AG08395 (cell line): ENCODE measurements at places on chromosomes 12 and 14.

DNA sequence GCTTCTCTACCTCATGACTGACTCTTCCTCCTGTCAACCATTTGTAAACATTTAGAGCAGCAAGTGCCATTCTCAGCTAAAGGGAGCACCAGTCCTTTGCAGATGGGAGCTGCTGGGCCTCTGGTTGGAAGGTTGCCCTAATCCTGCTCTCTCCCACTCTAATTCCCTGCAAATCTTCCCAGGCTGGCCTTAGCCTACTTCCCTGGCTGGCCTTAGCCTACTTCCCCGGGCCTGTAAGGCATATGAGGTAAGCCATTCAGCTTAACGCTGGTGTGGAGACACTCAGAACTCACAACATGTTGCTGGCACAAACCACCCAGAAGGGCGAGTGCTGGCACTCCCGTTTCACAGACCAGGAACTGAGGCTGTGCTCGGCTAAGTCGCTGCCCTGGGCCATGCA lies 69.0 kb downstream of the CPSF2 start:
- DNase-seq = no peak

DNA sequence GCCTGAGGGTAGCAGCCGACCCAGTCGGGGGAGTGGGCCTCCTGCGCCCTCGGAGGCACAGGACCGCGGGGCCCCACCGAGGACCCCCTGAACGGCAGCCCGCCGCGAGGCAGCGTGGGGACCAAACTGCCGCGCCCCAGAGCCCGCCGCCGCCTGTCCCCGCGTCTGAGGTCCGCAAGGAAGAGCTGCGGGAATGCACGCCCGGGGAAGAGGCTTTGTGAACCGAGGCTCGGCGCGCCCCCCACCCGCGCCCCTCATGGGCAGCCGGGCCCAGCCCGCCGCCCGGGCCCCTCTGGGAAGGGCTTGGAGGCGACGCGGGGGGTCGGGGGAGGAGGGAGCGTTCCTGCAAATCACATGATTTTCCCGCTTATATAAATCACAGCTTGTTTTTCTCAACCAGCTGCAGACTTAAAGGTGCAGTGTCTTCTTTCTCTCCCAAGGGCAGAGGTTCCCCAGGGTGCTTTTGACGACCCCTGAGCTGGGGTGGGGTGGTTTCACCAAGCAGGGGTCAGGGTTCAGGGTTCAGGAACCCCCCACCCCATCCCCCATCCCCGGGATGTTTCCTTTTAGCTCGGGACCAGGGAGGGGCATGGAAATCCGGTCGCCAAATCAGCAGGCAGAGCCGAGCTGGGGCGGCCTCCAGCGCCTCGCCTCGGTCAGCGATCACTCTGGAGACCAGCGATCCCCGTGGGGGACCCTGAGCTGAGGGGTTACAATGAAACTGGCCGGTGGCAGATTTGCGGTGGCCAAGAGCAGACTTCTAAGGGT lies 44.7 kb upstream of the ATP23 start:
- DNase-seq = peak; percentile 67

DNA sequence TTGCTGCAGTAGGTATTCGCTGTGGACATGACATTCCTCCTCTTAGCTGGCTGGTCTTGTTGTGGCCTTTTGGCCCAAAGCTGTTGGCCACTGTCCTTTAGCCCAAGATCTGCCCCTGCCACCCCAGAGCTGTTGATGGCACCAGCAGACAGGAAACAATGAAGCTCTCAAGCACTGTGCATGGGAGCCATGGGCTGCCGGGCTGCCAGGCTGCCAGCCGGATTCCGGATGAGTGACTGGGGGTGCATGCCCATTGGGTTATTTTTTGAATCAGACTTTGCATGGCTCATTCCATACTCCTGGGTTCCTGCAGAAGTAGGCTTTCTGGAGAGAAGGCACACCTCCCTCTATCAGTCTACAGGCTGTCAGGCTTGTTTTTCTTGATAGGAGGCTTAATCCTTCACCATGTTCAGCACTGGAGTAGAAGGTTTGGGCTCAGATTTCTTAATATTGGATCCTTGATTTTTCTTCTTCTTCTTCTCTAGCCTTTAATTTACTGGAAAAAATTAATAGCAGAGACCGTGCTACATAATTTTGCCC lies 32.4 kb downstream of the MAX start:
- no peak for DNase-seq

- DNase-seq = no peak
These were observed 180.8 kb downstream of the CRADD start for GRCh38 chr12:93857991-93858447.

GRCh38 chr12:113044516-113044915 lies 12.0 kb upstream of the DTX1 start:
- no peak for DNase-seq
